ENCODE measurements at places on chromosomes 7 and 10.

DNA sequence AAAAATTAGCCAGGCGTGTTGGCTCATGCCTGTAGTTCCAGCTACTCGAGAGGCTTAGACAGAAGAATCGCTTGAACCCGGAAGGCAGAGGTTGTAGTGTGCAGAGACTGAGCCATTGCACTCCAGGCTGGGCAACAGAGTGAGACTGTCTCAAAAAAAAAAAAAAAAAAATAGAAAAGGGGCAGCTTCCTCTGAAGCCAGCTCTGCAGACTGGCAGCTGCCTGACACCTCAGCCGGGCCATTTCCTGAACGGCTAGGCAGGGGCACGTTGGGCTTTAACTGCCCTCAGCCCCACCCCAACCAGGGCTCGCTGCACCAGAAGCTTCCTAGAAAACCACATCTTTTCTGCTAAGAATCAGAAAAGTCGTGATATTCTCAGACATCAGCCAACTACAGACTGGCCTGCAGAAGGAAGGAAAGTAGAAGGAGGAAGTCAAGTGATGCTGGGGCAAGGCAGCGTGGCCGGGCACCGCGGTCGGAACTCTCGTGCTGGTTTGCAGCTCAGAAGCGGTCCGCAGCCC lies 38.0 kb downstream of the PRKAG2 start:
- no peaks in the 10 kb centered on the region for H3K4me1 ChIP-seq
- H3K36me3 ChIP-seq, result no peaks in the 10 kb centered on the region
- DNase-seq, result no peak
- peaks cover 27% of the 10 kb centered on the region for H3K27me3 ChIP-seq
- no peak overlapping the region for H3K4me3 ChIP-seq
- H3K27ac ChIP-seq, result no peak overlapping the region

DNA sequence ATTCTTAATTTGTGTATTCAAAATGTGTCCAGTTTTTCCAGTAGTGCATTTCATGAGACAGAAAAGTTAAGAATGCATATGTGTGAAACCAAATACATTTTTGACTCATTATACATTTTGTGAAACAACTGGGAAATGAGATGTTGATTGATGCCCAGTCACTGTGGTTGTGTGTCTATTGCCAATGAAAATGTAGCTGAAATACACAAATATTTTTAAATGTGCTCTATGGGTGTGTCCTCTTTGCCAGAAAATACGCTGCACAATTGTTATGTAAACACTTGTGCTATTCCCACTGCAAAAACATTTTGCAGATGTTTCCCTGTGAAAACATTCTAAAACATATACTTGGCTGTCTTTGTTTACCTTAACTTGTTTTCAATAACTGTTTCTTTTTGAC lies 395.2 kb downstream of the TFEC start:
- no peaks in the 10 kb centered on the region for H3K36me3 ChIP-seq
- H3K4me3 ChIP-seq, result no peak overlapping the region
- peaks cover 3% of the 10 kb centered on the region for H3K4me1 ChIP-seq
- no peaks in the 10 kb centered on the region for H3K27me3 ChIP-seq

DNA sequence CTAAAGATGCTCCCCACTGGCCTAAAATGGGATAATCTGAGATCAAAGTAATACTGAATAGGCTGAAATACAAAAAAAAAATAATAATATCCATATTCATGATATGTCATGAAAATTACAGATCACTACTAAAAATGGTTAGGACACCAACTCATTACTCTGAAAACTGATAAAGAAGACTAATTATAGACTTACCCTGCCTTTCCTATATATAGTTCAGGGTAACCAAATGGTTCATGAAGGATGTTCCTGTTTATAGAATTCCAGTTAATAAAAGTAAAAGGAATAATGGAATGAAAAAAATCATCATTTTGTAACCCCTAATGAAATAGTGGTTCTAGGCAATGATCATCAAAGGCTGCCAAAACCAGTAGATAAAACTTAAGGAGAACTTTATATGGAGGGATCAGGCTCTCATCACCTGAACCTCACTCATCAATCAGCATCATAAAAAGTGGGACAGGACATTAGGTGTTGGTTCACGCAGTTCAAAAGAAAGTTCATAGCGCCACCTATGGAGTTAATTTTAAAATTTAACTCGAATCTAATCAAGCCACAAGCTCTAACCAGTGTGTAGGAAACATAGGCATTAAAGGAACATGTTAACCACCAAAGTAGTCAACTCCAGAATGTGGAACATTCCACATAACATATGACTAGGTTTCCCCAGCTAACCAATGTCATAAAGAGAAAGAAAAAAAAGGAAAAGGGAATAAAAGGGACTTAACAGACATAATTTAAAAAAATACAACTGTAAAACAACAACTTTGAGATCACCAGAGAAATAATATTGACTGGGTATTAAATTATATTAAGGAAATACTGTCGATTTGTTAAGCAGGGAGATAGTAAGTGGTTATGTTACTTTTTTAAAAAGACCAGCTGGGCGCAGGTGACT lies 35.7 kb downstream of the P4HA1 start:
- H3K4me1 ChIP-seq, result no peaks in the 10 kb centered on the region
- H3K27ac ChIP-seq, result no peak overlapping the region
- H3K36me3 ChIP-seq, result peaks cover 36% of the 10 kb centered on the region
- peak; percentile 8 for DNase-seq
- no peaks in the 10 kb centered on the region for H3K27me3 ChIP-seq

- peaks cover 34% of the 10 kb centered on the region for H3K27me3 ChIP-seq
- H3K27ac ChIP-seq, result no peak within 1 kb of the TSS
- H3K4me3 ChIP-seq, result peak within 1 kb of the TSS; percentile 46
- DNase-seq, result peak; percentile 2
- no peaks in the 10 kb centered on the region for H3K4me1 ChIP-seq
Measured at GRCh38 chr7:121872831-121873288, at the start of gene PTPRZ1. PTPRZ1 (plus strand) TSS chr7:121873161; CDS start chr7:121873500, 339 bp downstream.

DNA sequence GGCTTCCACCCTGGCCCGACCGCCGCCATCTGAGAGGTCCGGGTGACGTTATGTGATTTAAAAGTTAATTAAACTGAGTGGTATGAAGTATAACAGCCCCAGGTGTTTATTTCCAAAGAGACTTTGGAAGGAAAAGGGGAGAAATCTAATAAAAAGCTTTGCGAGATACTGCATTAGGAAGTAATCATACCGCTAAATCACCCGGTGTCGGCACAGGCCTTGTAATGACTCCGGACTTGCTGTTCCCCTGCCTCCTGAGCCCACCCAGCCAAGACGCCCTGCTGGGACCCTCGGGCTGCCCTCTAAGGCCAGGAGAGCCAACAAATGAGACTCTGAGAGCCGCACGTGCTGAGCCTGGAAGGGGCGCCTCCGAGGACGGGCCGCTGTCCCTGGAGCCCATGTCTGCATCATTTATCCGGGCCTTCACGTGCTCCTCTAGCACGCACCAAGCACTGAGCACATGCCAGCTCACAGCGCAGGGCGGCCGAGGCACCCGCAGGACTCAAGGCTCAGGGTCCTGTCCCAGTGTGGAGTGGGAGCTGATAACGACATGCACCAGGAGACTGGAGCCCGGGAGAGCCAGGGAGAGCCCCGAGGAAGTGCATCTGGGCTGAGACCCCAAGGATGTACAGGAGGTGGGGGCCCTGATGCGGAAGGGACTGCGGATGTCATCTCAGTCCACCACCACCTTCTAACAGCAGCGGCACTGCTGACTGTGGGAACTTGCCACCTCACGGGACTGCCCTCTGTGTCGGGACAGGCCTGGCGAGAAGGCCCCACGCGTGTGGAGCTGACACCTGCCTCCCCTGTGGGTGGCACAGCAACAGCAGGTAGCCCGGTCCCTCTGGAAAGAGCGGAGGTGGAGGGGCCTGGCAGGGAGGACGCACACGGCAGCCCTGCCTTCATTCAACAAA lies 182.7 kb downstream of the ELFN1 start:
- H3K4me1 ChIP-seq, result no peaks in the 10 kb centered on the region
- no peak for DNase-seq
- no peak overlapping the region for H3K4me3 ChIP-seq

GRCh38 chr10:94496646-94497045 lies 48.9 kb upstream of the HELLS start:
- no peak overlapping the region for H3K27ac ChIP-seq
- no peak for DNase-seq
- no peaks in the 10 kb centered on the region for H3K27me3 ChIP-seq
- H3K4me3 ChIP-seq, result no peak overlapping the region

DNA sequence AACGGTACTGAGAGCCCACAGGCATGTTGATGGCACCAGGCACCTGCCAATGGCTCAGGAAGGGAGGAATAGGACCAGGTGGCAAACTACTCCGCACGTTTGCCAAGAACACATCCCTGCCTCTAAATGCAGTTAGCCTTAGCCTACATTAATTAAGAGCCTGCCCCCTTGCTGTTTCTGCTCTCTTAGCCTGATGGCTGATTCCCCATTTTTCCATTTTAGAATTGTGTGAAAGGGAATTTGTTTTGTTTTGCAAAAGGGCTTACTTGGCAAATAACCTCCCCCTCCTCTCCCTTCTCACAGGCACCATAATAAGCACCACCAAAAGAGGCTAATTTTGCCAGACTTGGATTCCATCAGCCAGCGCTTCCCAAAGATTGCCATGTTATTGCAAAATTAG lies 1203.2 kb downstream of the SORCS3 start:
- no peak overlapping the region for H3K4me3 ChIP-seq
- H3K27me3 ChIP-seq, result no peaks in the 10 kb centered on the region
- no peaks in the 10 kb centered on the region for H3K36me3 ChIP-seq
- DNase-seq, result no peak
- H3K27ac ChIP-seq, result no peak overlapping the region

DNA sequence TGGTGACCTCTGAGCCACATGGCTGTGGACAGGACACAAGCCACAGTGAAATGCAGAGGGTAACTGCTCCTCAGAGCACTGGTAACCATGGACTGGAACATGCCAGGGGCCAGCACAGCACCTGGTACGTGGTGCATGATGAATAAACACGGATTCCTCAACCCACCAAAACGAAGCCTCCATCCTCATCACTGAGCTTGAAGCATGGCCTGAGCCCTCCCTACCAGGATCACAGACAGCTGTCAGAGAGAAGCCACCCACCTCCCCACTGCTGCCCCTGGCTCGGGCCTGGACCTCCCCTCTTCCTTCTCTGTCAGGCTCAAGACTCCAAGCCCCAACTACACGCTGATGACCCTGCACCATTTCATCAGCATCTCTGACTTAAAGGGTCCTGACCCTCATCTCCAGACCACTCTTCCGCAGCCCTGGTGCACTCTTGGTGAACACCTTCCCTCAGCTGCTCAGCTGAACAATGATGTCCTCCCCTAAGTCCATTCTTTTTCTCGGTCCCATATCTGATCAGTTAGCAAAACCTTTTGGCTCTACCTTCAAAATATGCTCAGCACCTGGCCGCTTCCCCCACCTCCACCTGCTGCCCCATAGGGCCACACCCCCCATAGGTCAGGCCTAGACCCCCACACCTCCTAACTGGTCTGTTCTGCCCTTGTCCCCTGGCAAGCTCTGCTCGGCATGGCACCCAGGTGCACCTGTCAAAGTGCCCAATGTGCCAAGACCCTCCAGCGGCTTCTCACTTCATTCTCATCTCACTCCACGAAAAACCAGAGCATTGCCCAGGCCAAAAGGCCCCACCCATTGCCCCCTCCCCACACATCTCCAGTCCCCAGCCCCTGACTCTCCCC lies 141.1 kb downstream of the MAPK8 start:
- H3K27me3 ChIP-seq, result no peaks in the 10 kb centered on the region
- H3K27ac ChIP-seq, result no peak overlapping the region
- DNase-seq, result no peak
- H3K4me1 ChIP-seq, result peaks cover 9% of the 10 kb centered on the region
- H3K36me3 ChIP-seq, result peaks cover 12% of the 10 kb centered on the region
- H3K4me3 ChIP-seq, result no peak overlapping the region

GRCh38 chr10:23421397-23421796 lies 17.5 kb upstream of the OTUD1 start:
- H3K36me3 ChIP-seq, result no peaks in the 10 kb centered on the region
- no peak overlapping the region for H3K4me3 ChIP-seq
- DNase-seq, result no peak
- H3K27me3 ChIP-seq, result peaks cover 5% of the 10 kb centered on the region
- no peaks in the 10 kb centered on the region for H3K4me1 ChIP-seq
- H3K27ac ChIP-seq, result no peak overlapping the region
